ENCODE measurements at places on chromosomes 3 and 15. TPM values are rescaled to one million over a fixed set of nuclear protein-coding genes. Genes with fewer than 3 reads are reported as not detected.

FAM81A gene
- 0.10 TPM for total RNA-seq

DNA sequence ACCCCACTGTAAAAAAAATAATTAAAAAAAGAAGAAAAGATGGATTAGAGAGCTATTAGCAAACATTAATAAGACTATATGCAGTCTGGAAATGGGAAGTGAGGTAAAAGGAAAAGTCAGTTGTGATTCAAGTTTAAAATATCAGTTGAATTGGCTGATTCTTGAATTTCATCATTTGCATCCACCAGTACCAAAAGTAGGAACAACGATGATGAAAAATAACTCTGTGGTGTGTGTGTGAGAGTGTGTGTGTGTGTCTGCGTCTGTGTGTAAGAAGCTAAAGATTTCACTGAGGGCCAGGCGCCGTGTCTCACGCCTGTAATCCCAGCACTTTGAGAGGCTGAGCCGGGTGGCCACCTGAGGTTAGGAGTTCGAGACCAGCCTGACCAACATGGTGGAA is 56.0 kb upstream of the SLC4A7 start:
- no peak for DNase-seq

- no peak for DNase-seq
Measured at GRCh38 chr3:170196833-170197232, 15.3 kb upstream of the PHC3 start.

SLC28A2 gene
- total RNA-seq, result not detected

GHSR gene
- not detected for total RNA-seq

DNA sequence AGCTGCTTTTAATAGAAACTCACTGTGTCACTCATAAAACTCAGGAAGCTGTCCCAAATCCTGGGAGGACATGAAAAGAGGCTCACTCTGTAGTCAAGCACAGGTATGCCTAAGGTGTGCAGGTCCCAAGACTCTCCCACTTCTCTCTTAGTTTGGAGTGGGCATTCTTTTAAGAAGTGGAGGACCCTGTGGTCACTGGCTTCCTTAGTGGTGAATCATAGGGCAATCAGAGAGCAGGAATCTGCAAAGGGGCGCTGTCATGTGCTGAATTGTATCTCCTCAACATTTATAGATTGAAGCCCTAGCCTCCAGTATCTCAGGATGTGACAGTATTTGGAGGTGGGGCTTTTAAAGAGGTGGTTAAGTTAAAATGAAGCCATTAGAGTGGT is 47.2 kb upstream of the ZBTB38 start:
- DNase-seq, result no peak

DNA sequence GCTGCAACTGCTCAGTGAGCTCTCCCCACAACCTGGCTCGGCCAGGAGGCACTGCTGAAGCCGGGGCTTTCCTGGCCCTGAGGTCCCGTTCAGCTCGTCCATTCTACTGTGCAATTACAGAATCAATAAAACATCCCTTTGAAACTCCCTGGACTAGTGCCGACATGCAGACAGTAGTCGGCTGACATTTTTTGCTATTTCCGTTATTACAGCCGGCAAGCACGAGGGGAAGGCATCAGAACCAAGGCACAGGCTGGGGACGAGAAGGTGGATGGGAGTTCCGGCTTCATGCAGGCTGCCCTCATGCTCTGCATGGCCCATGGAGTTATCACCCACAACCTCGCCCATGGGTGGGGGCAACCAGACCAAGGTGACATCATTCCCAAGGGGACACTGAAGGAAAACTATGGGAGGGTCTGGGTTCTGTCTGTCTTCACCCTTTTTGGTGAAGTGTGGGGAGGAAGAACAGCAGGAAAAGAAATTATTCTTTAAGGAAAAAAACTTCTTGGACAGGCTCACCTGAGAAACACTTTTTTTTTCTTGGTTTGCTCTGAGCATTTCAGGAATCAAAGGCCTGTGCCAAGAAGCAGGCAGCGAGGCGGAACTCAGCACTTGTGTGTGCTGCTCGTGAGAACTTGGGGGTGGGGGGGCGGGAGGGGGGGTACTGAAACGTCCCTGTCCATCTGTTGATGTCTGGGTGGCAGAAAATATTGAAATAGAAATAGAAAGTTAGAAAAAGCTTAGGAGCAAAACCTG is 154.5 kb downstream of the FOXP1 start:
- DNase-seq, result no peak

DNA sequence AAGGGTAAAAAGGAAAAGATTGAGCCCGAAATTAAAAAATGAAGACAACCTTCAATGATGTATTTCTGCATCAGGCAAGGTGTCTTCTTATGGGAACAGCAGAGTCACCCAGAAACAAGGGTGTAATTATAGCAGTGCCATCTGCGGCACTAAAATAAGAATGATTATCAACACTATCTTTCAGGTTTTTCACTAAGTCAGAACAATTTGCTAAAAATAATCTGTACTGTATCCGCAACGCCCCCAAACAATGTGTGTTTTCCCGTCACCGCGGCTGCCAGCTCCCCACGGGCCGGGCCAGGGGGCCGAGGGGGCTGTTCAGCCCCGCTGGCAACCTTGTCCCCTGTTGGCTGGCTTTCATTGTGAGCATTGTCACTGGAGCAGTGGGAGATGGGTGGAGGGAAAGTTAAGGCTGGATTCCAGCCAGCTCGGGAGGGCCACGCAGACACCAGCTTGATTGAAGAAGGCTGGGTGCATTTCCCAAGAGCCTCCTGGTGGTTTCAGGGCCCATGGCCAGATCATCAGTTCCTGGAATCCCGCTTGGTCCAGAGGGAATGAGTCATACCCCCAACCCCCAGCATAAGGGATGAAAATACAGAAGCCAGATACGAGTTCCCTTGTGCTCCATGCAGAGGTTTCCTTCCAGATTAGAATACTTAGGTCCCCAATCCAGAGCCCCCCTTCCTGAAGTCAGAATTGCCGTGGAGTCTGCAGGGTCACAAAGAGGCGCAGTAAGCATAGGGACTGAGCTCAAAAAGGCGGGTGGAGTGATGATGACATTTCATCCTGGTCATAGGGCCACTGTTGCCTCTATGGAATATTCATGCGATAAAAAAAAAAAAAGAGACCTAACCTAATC is 90.2 kb upstream of the KLF13 start:
- peak; percentile 53 for DNase-seq

- no peak for DNase-seq
Measured at GRCh38 chr3:193053046-193053435, 135.4 kb upstream of the MB21D2 start.

- DNase-seq, result no peak
Measured at GRCh38 chr3:150757364-150757763, 5.6 kb downstream of the SIAH2 start.

STRIT1 gene
- total RNA-seq, result 1,273 TPM

GRCh38 chr3:72725229-72725628 is 123.0 kb downstream of the SHQ1 start:
- no peak for DNase-seq

- DNase-seq, result no peak
Measured at GRCh38 chr3:173747427-173747826, 349.9 kb downstream of the NLGN1 start.

VILL gene
- total RNA-seq, result 4.6 TPM

- no peak for DNase-seq
Measured at GRCh38 chr3:155032918-155033317, 47.2 kb upstream of the MME start.

GRCh38 chr15:58548308-58549012 is 116.7 kb downstream of the LIPC start:
- no peak for DNase-seq

FMN1 gene
- 2.6 TPM for total RNA-seq

- no peak for DNase-seq
Measured at GRCh38 chr3:30309961-30310954, 296.1 kb upstream of the TGFBR2 start.

DNA sequence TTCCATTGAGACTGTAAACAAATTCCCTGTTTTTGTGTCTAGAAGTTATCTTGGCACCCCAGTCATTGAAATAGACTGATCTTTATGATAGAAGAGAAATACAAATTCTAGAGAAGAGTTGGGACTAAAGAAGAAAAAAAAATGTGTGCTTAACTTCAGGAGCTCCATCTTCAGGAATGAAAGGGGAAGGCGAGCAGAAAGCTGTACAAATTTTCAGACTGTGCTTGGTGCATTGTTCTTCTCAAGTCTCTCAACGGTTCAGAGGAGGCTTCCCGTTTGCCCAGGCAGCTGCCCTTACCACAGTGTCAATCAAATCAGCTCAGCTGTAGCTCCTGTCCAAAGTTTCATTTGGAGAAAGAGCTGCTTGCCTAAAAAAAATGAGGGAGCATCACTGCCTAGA is 41.7 kb downstream of the OXSM start:
- no peak for DNase-seq

GRCh38 chr3:126381966-126382365 is 12.7 kb upstream of the CFAP100 start:
- no peak for DNase-seq

DNA sequence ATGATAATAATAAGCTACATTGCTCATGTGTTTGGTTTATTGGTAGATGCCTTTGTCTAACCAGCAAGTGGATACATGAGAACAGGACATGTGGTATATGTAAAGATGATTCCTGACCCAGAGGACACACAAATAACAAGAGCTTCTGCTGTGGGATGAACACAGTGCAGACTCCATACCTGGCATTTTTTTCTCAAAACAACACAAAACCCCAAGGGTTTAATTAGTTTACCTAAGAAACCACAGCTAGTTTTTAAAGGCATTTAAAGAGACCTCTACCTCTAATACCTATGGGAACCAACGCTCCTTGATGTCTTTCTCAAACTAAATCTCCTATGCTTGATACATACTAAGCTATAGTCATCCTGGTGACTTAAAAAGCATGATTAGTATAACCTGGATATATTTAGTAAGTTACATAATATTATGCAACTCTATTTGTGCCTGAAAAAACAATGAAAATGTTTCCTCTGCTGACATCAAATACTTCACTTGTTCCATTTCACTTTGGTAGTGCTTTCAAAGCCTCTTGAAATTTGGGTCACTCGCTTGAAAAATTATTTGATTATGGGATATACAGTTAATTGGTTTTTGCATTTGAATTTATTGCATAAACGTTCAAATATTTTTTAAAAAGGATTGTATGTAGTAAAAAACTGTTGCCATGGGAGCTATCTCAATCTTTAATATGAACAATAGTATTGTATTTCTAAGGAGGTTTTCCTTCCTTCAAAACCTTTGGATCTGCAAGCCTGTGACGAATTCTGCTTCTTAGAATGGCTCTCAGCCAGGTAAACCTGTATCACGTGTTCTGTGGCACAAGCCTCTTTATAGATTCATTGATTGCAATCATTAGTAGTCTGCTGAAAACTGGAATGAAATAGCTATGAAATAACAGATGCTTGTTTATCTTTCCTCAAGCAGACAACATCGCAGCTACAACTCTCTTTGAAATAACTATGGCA is 233.0 kb upstream of the KCNMB2 start:
- DNase-seq, result no peak

NR2E3 gene
- not detected for total RNA-seq

- DNase-seq, result no peak
Measured at GRCh38 chr15:31294067-31294466, 32.6 kb upstream of the KLF13 start.

DNA sequence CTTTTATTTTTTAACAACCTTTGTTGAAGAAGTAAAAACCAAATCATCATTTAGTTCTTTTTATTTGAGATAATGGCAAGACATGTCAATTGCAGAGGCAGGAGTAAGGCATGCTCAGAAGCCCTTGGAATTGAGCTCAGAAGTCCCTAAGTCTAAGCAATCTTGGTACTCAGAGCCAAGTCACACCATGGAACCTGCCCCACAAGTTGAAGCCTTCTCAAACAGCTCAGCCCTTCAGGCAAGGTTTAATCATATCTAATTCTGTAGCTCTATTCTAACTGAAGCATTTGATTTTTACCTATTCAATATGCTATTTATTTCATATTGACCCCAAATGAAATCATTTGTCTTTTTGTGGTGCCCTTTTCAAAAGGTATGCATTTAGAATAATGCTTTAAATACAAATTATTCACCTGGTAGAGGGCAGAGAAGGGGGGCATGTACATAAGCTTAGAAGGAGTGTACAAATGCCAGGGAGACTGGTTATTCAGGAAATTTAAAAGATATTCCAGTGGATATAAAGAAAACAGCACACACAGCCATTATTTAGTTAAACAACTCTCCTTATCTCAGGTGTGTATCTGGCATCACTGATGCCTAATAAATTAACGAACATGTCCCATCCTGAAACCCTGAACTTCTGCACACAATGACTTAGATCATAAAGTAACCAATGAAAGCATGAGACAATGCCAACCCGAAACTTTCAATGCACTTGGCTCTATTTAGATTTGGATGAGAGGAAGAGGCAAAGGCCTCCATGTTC is 26.2 kb upstream of the TOP2B start:
- no peak for DNase-seq

DNA sequence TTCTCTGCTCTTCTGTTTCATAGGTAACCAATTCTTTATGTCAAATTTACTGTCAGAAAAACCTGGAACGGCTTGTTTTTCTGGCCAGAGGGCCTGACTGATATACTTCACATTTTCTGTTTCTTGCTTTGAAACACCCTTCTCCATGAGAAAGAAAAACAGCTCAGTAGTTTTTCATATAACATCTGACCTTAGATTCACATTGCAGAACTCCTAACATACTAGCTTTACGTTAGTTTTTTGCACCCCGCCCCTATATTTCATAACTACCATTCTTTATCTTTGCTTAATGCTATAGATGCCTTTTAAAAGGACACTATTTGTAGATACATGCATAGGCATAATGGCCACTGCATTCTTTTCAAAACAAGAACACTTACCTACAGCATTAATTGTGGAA is 83.9 kb upstream of the TSC22D2 start:
- DNase-seq, result no peak

DNA sequence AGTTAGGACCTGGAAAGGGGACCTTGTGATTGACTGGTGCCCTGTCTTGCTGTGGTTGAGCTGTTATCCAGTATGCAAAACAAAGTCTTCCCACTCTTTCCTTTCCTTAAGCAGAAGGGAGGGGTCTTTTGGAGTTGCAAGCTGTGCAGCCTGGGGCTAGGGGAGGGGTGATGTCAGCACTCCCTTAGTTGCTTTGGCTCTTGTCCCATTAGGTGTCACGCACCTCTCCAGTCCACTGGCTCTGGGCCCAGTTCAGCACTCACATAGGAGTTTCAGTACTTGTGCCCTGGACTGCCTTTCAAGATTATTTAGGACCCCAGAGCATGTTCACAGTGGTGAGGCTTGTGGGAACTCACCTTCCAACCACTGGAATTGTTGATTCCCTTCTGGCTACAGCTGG is 238.5 kb downstream of the DOCK3 start:
- no peak for DNase-seq

- DNase-seq, result no peak
Measured at GRCh38 chr3:184505076-184505878, 56.3 kb upstream of the EPHB3 start.

CCDC39 gene
- total RNA-seq, result not detected

DNA sequence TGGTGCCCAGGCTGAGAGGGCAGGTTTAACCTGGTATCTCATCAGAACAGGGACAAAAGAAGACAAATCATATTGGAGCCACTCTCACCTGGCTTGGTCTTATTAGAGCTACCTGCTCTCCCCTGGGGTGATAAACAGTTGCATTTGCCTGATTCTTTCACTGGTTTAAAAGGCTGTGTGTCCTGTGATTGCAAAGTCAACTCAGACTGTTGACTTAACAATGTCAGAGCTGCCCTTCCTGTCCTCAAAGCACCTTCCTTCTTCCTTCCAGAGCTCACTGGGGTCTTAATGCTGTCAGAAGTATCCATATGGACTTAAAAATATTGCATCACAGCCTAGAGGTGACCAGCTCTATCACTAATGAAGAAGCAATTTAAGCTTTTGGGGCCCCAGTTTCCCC is 50.5 kb upstream of the MINAR1 start:
- DNase-seq, result no peak
